Cardiac septum (tissue), 1 donor: ENCODE measurements at places on chromosomes 6 and 20. TPM values are rescaled to one million over a fixed set of nuclear protein-coding genes. Genes with fewer than 3 reads are reported as not detected.

MUC21 gene
- not detected for total RNA-seq

ALDH5A1 gene
- total RNA-seq: 17.4 TPM

KCNK16 gene
- not detected for total RNA-seq

SLC22A1 gene
- not detected for total RNA-seq

PLN gene
- total RNA-seq: 2,070 TPM

ASIP gene
- 10.5 TPM for total RNA-seq

GDAP1L1 gene
- 0.67 TPM for total RNA-seq

AVP gene
- not detected for total RNA-seq

ZNF165 gene
- 0.13 TPM for total RNA-seq

BTBD9 gene
- 24.2 TPM for total RNA-seq

KIAA0408 gene
- total RNA-seq: 0.51 TPM

RFX6 gene
- total RNA-seq: not detected

DDO gene
- total RNA-seq: 16.2 TPM

PRSS16 gene
- total RNA-seq: not detected

DEK gene
- total RNA-seq: 37.6 TPM

RIPOR3 gene
- 3.4 TPM for total RNA-seq

RAET1L gene
- total RNA-seq: not detected

PNLDC1 gene
- not detected for total RNA-seq

BTN1A1 gene
- not detected for total RNA-seq

LY6G6C gene
- not detected for total RNA-seq

PREX1 gene
- total RNA-seq: 13.9 TPM

TBXT gene
- total RNA-seq: not detected

TCF21 gene
- 2.0 TPM for total RNA-seq

PANK2 gene
- total RNA-seq: 21.5 TPM

INSM1 gene
- not detected for total RNA-seq

MOG gene
- total RNA-seq: 2.0 TPM

CDH4 gene
- total RNA-seq: not detected

RIPPLY2 gene
- total RNA-seq: not detected

PAK5 gene
- not detected for total RNA-seq

C6orf58 gene
- not detected for total RNA-seq

ACTL10 gene
- total RNA-seq: 0.46 TPM

SYCP2L gene
- total RNA-seq: 1.00 TPM

MAK gene
- 0.08 TPM for total RNA-seq

SIRPD gene
- total RNA-seq: not detected

OOEP gene
- not detected for total RNA-seq

CD93 gene
- total RNA-seq: 40.3 TPM

SEL1L2 gene
- total RNA-seq: 1.4 TPM

ABHD16B gene
- total RNA-seq: not detected

ULBP2 gene
- 1.1 TPM for total RNA-seq

CARMIL1 gene
- total RNA-seq: 7.5 TPM

PHACTR2 gene
- total RNA-seq: 59.3 TPM
